Natural killer cell treated with Interleukin-12 subunit alpha and Interleukin-12 subunit beta and Interleukin-15 and Interleukin-18, amount 100 ng/mL, for 72 hours (primary cell): ENCODE measurements at places on chromosomes 1 and 21. TPM values are rescaled to one million over a fixed set of nuclear protein-coding genes. Genes with fewer than 3 reads are reported as not detected.

HLX gene
- total RNA-seq, result 3.9 TPM

MACO1 gene
- total RNA-seq, result 18.8 TPM

DPT gene
- total RNA-seq, result not detected

DNA sequence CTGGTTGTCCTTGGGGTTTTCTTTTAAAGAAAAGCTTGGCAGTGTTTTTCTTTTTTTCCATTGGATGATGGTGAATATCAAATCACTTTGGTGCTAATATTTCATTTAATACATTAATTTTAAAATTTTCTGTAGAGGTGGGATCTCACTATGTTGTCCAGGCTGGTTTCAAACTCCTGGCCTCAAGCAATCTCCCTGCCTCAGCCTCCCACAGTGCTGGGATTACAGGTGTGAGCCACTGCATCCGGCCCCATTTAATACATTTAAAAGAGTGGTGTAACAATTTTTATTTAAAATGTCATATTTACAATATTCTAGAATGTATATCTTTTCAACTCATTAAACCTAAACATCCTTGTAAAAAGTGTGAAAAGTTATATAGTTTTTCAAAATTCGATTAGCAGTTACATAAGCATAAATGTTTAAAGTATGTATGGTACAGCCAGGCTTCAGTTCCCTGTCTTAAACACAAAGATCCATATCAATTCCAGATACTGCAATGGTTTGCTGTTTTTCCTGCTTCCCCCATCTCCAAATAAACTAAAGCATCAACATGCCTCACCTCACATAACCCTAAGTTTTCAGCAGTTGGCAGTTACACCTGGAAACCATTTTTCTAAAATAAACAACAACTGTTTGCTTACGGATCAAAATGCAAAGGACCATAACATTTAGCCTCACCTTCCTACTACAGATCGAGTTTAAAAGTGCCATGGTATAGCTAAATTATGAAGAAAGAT is 8.9 kb upstream of the LGALS8 start:
- H3K27me3 ChIP-seq, result peaks cover 10% of the 10 kb centered on the region
- no peak overlapping the region for H3K4me3 ChIP-seq
- H3K27ac ChIP-seq, result peak overlapping the region; percentile 19
- DNase-seq, result no peak
- no peaks in the 10 kb centered on the region for H3K36me3 ChIP-seq

GRCh38 chr1:198623752-198624647 is 14.8 kb upstream of the PTPRC start:
- peak overlapping the region; percentile 71 for H3K4me3 ChIP-seq
- H3K36me3 ChIP-seq, result no peaks in the 10 kb centered on the region
- DNase-seq, result no peak

DNA sequence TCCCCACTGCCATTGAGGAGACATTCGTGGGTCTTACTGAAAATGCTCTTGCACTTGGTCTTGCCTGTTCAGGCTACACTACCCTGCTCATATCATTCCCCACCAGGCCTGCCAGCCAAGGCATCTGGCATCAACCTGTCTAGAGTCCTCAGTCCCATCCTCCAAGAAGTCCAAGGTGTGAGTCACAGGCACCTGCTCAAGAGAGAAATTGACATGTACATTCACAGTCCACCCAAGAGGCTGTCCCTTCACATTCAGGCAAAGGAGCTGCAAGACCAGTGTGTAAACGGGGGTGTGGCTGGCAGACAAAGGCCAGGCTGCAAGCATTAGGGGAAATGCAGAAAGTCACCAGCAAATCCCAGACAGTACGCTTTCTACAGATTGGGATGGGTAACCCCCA is 13.1 kb upstream of the PLA2G2C start:
- peaks cover 16% of the 10 kb centered on the region for H3K27me3 ChIP-seq
- H3K36me3 ChIP-seq, result no peaks in the 10 kb centered on the region
- H3K27ac ChIP-seq, result no peak overlapping the region
- DNase-seq, result no peak

DNA sequence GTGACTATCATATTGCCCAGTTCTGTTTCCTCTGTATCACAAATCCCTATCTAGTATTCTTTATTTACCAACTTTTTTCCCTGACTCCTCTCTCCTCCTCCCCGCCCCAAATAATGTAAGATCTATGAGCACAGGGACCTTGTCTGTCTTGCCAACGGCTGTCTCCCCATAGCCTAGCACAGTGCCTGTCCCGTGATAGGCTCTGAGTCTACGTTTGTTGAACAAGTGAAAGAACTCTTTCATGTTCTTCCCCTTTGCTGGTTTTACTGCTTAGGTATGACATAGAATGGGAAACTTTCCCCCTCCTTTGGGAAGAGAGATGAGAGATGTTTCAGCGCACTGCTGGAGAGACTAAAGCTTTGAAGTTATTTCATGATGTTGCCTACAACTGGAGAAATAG is 367.0 kb downstream of the PRDM2 start:
- no peak overlapping the region for H3K4me3 ChIP-seq
- no peak for DNase-seq
- no peak overlapping the region for H3K27ac ChIP-seq
- no peaks in the 10 kb centered on the region for H3K36me3 ChIP-seq
- H3K4me1 ChIP-seq, result no peaks in the 10 kb centered on the region

DNA sequence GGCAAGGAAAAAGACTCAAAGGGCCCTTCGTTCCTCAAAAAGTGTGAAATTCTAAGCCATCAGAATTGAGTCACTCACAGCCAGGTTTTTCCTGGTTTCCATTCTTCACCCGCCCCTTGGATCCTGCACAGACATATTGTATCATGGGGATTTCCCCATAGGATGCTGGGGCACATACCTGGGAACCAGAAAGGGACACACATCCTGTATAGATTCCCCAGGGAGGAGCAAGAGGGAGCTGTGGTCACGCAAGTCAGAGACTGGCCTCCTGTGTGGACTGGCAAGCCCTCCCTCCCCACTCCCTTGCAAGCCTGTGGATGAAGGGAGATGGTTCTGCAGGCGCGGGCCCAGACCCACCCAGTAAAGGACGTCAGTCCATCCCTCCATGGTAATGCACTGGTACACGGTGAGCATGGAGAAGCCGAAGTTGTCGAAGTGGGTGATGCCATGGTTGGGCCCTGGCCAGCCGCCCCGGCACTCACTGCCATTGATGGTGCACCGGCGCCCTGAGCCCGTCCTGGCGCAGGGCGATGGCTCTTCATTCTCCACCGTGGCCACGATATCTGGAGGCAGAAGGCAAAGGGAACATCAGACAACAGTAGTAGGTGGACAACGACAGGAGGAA is 23.2 kb downstream of the CACNA1S start:
- H3K4me3 ChIP-seq, result no peak overlapping the region
- H3K36me3 ChIP-seq, result no peaks in the 10 kb centered on the region
- no peak for DNase-seq
- H3K27ac ChIP-seq, result no peak overlapping the region
- peaks cover 3% of the 10 kb centered on the region for H3K4me1 ChIP-seq

DNA sequence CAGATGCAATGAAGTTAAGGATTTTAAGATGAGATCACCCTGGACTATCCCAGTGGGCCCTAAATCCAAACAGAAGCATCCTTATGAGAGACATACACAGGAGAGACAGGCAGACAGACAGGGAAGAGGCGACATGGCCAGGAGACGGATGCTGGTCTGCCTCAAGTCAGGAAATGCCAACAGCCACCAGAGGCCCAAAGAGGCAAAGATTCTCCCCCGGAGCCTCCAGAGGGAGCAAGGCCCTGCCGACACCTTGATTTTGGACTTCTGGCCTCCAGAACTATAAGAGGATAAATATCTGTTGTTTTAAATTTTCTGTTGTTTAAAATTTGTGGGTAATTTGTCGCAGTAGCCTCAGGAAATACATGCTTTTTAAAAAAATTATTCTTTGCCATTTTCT is 116.4 kb downstream of the GLIS1 start:
- no peak for DNase-seq
- no peaks in the 10 kb centered on the region for H3K27me3 ChIP-seq
- no peak overlapping the region for H3K4me3 ChIP-seq
- no peak overlapping the region for H3K27ac ChIP-seq
- H3K36me3 ChIP-seq, result no peaks in the 10 kb centered on the region
- H3K4me1 ChIP-seq, result no peaks in the 10 kb centered on the region

GRCh38 chr1:48007047-48007446 is 9.9 kb upstream of the TRABD2B start:
- H3K27ac ChIP-seq, result no peak overlapping the region
- no peak for DNase-seq
- H3K4me1 ChIP-seq, result no peaks in the 10 kb centered on the region
- H3K27me3 ChIP-seq, result peaks cover 10% of the 10 kb centered on the region
- H3K36me3 ChIP-seq, result no peaks in the 10 kb centered on the region

GRCh38 chr1:159612211-159612885 is 24.7 kb downstream of the APCS start:
- H3K27ac ChIP-seq, result no peak overlapping the region
- no peaks in the 10 kb centered on the region for H3K4me1 ChIP-seq
- H3K4me3 ChIP-seq, result no peak overlapping the region
- H3K36me3 ChIP-seq, result no peaks in the 10 kb centered on the region
- peaks cover 18% of the 10 kb centered on the region for H3K27me3 ChIP-seq

GRCh38 chr1:64845831-64846425 is 101.1 kb downstream of the RAVER2 start:
- peaks cover 7% of the 10 kb centered on the region for H3K4me1 ChIP-seq
- H3K27me3 ChIP-seq, result no peaks in the 10 kb centered on the region
- no peak overlapping the region for H3K4me3 ChIP-seq
- peaks cover 9% of the 10 kb centered on the region for H3K36me3 ChIP-seq
- DNase-seq, result no peak

DNA sequence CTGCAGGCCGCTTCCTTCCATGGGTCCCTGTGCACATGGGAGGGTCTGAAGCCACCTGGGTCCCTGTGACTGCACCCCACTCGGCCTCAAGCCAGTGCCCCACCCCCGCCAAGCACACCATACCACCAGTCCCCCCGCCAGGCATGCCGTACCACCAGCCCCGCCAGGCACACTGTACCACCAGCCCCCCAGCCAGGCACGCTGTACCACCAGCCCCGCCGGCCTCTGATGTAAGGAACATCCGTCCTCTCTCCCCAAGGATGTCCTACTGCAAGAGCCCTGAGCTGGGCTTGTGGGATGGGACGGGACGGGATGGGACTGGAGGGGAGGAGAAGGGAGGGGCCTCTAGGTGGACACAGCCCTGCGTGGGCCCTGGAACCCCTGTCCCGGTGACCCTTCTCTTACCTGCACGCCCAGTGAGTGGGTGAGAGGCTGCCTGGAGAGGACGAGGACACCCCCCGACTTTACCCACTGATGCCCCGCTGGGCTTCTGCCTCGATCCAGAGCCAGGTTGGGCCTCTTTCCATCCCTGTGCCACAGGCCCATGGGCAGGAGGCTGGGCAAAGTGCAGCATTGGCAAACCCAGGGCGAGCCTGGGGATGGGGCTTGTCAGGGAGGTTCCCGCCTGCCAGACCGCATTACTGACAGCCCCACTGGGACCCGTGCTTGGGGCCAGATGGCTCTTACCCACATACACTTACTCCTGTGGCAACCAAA is 40.8 kb upstream of the COL6A1 start:
- no peaks in the 10 kb centered on the region for H3K27me3 ChIP-seq
- H3K4me1 ChIP-seq, result no peaks in the 10 kb centered on the region
- H3K27ac ChIP-seq, result no peak overlapping the region
- no peak overlapping the region for H3K4me3 ChIP-seq
- no peaks in the 10 kb centered on the region for H3K36me3 ChIP-seq

DNA sequence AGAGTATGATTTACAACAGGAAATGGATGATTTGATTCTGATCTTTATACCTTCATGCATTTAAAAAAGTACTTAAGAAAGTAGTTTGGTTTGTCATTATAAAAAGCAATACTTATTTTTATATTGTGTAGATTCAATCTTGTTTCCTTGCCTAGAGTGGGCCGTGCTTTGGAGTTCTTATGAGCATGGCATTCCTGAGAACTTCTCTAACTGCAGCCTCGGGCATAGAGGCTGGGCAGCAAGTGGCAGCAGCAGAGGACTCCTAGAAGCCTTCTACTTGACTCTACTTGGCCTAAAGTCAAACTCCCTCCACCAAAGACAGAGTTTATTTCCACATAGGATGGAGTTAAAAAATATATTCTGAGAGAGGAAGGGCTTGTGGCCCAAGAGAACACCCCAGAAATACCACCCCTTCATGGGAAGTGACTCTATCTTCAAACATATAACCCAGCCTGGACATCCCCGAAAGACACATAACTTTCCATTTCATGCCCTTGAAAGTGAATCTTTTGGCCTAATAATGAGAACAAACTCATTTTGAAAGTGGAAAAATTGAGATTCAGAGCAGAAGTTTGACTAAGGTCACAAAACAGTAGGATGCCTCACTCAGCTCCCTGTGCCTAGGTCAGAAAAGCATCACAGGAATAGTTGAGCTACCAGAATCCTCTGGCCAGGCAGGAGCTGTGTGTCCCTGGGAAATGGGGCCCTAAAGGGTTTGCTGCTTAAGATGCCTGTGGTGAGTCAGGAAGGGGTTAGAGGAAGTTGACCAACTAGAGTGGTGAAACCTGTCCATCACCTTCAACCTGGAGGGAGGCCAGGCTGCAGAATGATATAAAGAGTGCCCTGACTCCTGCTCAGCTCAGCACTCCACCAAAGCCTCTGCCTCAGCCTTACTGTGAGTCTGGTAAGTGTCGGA is at the start of gene IVL:
Gene IVL, plus strand, starts transcription at position 861 of the 916 bp plus-strand sequence. CDS start 1,252 bp downstream, outside the sequence.
- H3K27ac ChIP-seq, result no peak within 1 kb of the TSS
- no peaks in the 10 kb centered on the region for H3K36me3 ChIP-seq
- no peak within 1 kb of the TSS for H3K4me3 ChIP-seq
- H3K4me1 ChIP-seq, result peaks cover 14% of the 10 kb centered on the region

DNA sequence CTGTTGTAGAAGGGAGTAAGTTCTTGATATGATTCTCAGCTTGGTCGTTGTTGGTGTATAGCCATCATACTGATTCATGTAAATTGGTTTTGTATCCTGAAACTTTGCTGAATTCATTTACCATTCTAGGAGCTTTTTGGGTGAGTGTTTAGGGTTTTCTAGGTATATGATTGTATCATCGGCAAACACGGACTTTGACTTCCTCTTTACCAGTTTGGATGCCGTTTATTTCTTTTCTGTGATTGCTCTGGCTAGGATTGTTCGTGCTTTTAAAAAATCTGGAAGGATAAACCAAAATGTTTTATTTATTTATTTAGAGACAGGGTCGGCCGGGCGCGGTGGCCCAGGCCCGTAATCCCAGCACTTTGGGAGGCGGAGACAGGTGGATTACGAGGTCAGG is 20.6 kb downstream of the RRP1B start:
- no peak overlapping the region for H3K4me3 ChIP-seq
- no peak for DNase-seq
- H3K4me1 ChIP-seq, result peaks cover 7% of the 10 kb centered on the region
- no peaks in the 10 kb centered on the region for H3K27me3 ChIP-seq

GRCh38 chr1:213345621-213346020 is 294.6 kb downstream of the RPS6KC1 start:
- no peaks in the 10 kb centered on the region for H3K36me3 ChIP-seq
- no peaks in the 10 kb centered on the region for H3K4me1 ChIP-seq
- H3K27ac ChIP-seq, result no peak overlapping the region
- DNase-seq, result no peak
- no peak overlapping the region for H3K4me3 ChIP-seq
